GM12891 (cell line): ENCODE measurements at places on chromosomes 11 and 22.

- DNase-seq = no peak
Observed at GRCh38 chr22:47850644-47851151, 1088.2 kb downstream of the TBC1D22A start.

GRCh38 chr22:31143038-31143437 is 2.7 kb upstream of the PLA2G3 start:
- DNase-seq = no peak

- no peak for DNase-seq
Observed at GRCh38 chr22:26846645-26847044, 189.3 kb downstream of the MIAT start.

DNA sequence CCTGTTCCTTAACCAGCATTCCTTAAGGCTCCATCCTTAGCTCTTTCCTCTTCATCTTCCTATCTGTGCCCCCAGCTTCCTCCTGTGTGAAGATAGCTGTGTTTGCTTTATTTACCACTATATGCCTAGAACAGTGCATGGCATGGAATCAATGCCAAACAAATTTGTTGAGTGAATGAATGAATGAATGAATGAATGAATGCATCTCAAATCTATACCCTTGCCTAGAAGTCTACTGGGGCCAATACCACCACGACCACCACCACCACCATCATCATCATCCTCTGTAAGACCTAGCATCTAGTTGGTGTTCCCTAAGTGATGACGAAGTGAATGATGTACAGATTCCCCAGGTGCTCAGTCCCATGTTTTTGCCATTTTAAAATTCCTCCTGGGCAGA is 819 bp upstream of the OTOG start:
- DNase-seq = no peak

DNA sequence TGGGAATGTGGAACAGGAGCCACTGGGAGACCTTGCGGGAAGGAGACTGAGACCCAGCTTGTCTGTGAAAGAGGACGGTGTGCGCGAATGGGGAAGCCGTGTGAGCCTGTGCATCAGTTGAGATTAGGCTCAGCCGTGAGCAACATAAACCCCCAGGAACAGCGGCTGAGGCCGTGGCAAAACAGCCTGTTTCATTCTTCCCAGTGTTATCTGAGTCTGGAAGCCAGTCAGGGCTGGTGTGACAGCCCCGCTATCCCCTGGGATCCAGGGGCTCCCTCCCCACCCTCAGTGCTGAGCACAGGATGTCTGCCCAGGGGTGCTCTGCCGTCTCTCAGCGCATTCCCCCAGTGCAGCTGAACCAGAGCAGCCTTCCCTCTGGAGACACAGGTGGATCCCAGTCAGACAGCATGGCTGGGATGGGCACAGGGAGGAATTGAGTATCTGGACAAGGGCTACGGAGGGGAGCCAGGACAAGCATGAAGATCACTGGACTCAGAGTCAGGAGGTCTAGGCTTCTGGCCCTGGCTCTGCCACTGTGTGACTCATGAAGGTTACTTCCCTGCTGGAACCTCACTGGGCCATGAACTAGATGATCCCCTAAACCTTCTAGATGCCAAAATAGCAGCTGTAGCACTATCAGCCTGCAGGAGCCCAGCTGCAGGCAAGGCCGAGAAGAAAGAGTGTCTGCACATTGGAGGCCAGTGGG is 8.6 kb downstream of the OAF start:
- DNase-seq = no peak

- no peak for DNase-seq
Observed at GRCh38 chr11:86161837-86162236, 82.7 kb upstream of the EED start.

DNA sequence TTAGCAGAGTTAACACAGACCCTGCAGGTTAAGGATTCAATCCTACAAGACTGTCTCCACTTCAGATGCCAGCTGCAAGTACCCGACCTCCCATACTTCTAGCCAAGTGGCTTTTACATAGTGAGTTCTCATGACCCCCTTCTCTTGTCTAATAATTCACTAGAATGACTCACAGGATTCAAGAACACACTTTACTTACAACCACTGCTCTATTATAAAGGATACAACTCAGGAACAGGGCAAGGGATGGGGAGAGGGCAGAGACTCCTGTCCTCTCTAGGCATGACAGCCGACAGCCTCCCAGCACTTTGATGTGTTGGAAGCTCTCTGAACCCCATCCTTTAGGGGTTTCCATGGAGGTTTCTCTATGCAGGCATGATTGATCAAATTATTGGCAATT is 60.0 kb downstream of the MYO18B start:
- no peak for DNase-seq

DNA sequence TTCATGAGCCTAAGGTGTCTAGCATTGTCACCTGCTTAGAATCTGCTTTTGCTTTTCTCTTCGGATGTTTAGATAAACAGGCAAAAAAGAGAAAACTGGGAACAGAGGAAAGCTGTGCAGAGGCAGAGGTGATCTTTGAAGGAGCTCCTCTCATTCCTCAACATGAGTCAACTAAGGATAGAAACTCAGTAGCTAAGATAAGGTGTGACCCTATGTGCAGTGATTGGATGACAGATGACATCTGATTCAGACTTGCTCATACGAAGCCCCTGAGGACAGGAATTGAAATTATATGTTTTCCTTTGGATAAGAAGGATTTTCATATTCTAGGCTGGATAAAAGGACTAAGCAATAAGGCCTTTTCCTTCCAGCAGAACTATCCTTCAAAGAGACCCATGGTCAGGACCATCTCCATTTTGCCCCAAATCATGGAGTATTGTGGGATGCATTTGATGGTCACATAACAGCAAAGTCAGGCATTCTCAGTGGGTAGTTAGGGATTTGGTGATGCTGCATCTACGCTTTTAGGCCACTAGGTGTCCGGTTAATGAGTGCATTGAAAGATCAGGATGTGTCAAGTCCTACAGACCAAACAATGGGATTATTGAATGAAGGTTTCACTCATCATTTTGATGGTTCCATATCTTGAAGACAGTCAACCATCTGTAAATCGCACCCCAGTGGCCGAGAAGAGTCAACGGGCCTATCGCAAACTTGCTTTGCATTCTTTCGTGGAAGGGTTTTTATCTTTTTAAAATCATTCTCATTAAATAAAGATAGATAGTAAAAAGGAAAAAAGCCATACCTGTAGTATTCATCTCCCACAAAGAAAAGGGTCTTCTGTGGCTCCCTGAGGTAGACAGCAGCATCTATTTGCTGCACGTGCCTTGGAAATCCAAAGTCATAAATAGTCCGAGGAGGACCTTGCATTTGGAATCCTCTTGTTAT is 32.2 kb downstream of the MMP20 start:
- DNase-seq = no peak

- DNase-seq = no peak
Observed at GRCh38 chr22:38005943-38006342, 21.6 kb upstream of the SOX10 start.

GRCh38 chr22:48748860-48749554 is 1078.7 kb downstream of the BRD1 start:
- no peak for DNase-seq

- no peak for DNase-seq
Observed at GRCh38 chr11:74479732-74480123, 12.4 kb upstream of the KCNE3 start.

GRCh38 chr11:75073459-75074190 is 23.1 kb downstream of the OR2AT4 start:
- no peak for DNase-seq

- DNase-seq = no peak
Observed at GRCh38 chr11:79467761-79468160, 26.9 kb upstream of the TENM4 start.

DNA sequence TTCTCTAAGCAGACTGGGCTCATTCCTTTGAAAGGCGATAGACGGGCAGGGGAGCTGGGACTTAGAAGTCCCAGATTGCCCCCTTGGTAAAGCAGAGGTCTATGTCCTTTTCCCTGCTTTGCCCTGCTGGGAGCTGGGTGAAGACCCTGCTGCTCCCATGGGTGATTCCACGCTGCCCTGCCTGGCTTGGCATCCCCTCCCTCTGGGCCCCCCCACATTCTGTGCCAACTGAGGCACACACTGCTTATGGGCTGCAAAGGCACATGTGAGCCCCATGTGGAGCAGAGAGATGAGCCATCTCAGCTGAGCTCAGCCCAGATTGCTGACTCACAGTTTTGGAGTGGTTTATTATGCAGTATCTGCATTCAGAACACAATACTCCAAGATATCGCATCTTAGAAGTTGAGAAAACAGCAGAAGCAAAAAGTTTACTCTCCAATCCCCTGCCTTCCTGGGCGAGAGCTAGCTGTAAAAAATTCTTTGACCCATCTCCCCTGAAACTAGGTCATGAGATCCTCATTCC is 127.2 kb downstream of the ST3GAL4 start:
- DNase-seq = no peak

GRCh38 chr22:20128902-20129746 is 2.5 kb upstream of the ZDHHC8 start:
- DNase-seq = no peak

- no peak for DNase-seq
Observed at GRCh38 chr11:65116370-65117205, 913 bp downstream of the ZNHIT2 start.

DNA sequence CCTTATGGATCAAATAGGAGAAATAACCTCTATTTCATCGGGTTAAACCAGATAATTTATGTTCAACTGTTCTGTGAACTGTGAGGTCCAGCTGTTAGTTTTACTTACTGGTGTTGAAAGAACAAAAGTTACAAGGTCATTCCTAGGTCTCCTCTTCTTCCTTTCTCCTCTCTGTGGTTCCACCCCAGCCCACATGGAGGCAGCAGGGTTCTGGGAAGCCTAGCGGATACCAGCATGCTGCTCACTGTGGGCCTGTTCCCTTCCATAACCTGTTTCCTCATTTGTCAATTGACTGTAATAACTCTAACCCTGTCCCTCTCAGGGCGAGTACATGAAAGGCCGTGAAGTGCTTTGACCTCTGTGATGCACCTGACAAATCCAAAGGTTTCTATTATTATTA is 27.8 kb downstream of the RELT start:
- no peak for DNase-seq

DNA sequence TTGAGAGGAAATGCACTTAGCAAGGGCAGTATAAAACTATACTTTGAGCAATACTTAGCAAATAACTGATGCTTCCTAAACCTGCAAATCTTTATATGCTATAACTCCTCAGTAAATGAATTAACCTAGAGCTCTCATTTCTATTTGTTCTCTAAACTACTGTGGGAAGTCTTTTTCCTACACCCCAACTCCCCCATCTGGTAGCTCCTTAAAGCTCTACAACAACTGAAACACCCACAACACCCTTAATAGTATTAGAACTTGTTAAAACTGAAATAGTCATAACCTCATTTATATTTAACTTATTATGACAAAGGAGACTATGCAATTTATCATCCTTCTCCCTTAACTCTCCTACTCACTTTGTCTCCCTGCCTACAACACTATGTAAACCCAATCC is 43.4 kb downstream of the GUCY1A2 start:
- DNase-seq = no peak

GRCh38 chr22:29301716-29302401 is 4.6 kb upstream of the GAS2L1 start:
- DNase-seq = no peak

DNA sequence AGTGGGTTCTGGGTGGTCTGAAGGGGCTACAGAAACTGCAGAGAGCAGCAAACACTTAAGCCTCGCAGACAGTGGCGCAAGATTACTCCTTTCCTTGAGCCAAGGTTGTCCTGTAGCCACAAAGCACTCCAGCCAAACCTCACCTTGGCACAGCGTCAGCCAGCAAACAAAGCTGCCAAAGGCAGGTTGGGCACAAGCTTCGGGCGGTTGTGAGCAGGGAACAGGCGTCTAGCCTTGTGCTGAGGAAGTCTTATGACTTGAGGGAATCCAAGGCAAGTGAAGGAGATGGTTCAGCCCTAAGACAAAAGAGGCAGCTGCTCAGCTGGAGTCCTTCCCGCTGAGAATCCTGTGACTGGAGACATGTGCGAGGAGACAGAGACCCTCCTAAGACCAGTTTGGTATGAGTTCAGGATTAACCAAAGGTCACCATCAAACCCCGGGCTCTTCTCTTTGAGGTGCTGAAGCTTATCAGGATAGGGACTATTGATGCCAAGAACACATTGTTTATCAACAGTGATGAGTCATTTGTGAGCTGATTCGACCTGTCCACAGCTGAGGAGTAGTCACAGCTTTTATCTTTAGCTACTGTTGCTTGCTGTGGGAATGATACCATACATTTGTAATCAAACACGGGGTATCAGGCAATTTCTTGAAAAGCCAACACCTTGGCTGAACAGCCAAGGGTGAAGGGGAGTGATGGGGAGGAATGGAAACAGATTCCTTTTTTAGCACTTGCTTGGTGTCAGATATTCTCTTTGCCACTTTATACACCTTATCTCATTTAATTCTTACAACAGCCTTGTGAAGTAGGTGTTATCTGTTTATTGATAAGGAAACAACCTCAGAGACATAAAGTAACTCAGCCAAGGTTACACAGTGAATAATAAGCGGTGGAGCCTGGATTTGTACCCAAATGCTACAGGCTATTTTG is 4.6 kb downstream of the ADM start:
- DNase-seq = no peak

DNA sequence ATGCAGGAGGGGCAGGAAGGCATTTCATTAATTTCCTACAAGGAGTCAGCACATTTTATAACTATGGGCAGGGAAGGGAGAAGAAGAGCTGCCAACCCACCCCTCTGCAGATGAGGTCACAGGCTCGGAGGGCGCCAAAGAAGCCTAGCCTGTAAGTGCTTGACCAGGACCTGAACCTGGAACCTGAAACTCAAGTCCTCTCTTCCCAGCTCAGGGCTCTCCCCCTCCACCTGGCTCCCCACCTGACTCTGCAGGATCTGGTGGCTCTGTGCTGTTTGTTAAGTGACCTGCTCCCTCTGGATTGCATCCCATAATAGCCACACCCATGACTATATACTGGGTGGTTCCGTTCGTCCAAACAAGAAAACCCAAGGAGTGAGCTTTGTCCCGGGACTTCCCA is 27.3 kb downstream of the SCGB1A1 start:
- DNase-seq = no peak

GRCh38 chr11:72723508-72723907 is 28.7 kb downstream of the ARAP1 start:
- no peak for DNase-seq

DNA sequence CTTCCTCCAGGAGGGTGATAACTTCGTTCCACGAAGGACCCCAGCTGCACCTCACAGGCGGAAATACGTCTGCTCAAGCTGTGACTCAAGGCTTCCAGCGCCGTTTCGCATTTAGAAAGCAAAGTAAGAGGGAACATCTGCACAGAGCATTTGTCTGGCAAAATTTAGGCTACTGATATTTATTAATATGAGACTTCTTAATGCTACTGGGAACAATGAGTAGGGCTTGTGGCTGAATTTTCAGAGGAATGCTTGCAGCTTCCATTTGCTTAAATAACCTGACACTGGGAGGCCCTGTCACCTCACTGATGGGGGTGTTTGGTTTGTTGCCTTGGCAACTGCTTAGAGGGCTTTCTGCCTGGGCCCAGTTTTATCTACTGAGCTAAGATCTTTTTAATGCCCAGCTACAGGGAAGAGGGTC is 14.7 kb upstream of the ST14 start:
- no peak for DNase-seq
